ENCODE measurements at places on chromosomes 5 and 9.

GRCh38 chr9:76023715-76024195, 133.3 kb downstream of the PCSK5 start:
- DNase-seq, result no peak

- DNase-seq, result no peak
Measured at GRCh38 chr5:174493530-174493929, 230.9 kb upstream of the MSX2 start.

DNA sequence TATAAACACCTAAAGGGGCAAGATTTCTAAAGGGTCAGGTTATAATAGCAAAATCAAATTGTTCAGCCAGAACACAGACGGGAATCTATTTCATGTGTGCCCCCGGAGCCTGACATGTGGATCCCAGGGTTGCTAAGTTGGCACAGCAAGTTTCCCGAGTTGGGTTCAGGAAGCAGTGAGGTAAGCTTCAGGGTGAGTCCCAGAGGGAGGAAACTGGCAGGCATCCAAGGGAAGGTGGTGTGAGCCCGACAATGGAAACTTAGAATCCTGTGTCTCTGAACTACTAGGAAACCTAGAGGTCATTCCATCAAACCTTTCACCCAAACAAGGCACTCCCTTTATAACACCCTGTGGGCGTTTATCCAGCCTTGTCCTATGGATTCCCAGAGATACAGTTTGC, 98.4 kb downstream of the ADRB2 start:
- no peak for DNase-seq

GRCh38 chr9:105737205-105737604, 42.9 kb downstream of the TMEM38B start:
- no peak for DNase-seq

- no peak for DNase-seq
Measured at GRCh38 chr5:51712201-51712600, 329.0 kb downstream of the ISL1 start.

DNA sequence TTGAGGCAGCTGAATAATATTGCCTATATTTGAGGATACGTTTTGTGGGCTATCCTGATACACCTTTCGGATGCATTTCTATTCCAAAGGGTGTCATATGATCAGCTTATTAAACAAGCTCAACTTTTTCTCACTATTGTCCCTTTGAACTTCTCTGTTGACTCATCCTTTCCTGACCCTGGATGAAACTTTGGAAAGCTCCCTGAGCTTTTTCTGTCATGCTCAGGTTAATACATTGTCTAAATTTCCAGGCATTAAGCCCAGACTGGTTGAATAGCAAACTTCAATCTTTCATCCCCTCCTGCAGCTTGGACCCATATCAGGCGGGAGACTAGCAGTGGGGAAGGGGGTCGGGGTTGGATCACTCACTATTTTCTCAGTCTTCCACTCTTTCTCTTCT, 104.9 kb upstream of the PTPN3 start:
- no peak for DNase-seq

DNA sequence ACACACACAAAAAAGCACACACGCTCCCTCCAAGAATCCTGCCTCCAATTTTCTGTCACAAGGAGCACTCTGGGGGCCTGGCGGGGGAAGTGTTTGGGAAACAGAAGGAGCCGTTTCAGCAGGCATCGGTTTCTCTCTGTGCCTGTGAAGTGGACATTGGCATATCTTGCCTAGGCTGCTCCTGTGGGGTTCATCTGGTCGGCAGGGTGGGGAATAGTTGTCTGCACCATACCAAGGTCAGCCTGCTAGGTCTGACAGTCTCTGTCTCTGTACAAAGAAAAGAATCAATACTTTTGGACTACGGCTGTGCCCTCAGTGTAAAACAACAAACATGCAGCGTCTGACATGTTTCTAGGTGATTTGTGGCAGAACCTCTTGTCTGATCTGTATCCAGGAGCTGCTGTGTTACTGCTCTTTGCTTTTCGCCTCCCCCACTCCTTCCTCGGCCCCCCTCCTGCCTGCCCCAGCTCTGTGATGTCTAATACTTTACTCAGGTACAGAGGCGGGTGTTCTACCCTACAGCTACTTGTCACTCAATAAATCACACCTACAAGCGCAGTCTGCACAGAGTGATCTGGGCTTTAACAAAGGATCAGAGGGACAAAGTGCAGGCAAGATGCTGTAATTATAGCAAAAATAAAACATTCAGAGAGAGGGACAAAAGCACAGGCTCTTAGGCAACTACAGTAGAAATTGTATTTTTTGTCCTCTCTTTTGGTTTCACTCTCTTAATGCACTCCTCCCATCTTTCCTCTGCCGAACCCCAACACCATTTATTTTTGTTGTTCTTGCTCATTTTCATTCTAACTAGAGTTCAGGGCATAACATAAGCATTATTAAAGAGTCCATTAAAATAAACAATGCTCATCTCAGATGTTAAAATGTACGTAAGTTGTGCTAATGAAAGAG, 216.7 kb downstream of the BNC2 start:
- no peak for DNase-seq

DNA sequence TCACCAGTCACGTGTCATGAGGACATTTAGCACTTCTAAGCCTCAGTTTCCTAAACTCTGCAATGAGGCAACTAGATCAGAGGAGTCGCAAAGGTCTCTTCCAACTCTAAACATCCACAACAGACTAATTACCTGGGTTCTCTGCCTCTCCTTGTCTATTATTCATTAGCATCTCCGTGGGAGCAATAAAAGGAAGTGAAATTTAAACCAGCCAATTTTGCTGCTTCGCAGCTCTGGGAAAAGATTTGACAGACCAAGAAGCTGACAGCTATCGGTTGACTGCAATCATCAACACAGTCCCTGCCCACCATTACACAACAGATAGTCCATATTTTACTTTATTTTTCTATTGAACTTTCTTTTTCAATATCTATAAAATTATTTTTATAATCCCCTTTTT, 308.9 kb downstream of the NR2F1-AS1 start:
- DNase-seq, result no peak

DNA sequence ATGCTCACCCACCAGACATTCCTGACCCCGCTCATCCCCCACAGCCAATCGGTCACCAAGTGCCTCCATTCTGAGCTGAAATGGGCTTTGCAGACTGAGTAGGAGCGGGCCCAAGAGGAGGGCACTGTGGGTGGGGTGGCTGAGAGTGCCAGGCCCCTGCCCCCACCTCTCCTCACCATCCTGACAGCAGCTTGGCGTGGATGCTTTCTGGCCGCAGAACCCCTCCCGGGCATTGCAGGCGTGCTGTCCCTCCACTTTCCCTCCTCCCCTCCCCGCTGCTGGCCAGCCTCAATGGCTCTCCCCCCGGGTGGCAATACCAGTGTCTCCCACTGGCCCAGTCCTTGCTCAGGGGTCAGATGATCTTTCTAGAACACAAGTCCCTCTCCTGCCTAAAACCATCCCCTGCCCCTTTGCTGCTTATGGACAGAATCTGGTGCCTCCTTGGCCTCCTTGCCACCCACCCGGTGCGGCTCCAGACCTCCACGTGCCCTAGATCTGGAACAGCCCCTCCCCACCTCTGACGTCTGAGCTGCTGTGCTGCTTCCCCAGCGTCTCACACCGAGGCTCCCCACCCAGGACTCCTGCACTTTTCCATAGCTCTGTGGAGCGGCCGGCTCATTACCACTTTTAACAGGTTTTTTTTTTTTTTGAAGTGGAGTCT, 6.1 kb downstream of the FLT4 start:
- DNase-seq, result no peak

- DNase-seq, result no peak
Measured at GRCh38 chr5:11715461-11716196, 188.6 kb downstream of the CTNND2 start.

DNA sequence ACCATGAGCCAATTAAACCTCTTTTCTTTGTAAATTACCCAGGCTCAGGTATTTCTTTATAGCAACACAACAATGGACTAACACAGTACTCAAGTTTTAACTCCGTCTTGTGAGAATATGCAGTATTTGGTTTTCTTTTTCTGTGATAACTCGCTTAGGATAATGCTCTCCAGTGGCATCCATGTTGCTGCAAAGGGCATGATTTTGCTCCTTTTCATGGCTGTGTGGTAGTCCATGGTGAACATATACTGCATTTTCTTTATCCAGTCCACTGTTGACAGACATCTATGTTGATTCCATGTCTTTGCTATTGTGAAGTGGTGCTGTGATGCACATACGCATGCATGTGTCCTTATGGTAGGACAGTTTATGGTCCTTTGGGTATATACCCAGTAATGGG, 10.9 kb downstream of the VPS13A start:
- no peak for DNase-seq

DNA sequence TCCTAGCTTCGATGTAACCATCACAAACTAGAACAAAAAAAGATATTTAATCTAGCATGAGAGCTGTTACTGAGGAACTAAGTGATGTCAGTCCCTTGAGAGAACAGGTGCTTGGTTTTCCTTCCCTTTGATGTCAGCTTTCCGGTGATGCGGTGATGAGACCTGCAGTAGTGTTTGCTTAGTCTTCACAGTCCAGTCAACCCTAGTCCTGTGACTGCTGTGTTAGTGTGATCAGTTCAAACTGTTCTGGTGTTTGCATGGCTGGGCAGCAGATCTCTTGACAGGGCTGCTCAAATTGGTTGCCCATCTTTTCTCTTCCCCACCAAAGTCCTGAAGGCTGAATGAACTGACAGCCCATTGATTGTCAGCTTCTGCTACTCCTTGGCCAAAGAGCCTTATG, 608.6 kb upstream of the DAB2 start:
- DNase-seq, result peak; percentile 54

- no peak for DNase-seq
Measured at GRCh38 chr9:120440791-120441190, 139.2 kb downstream of the CDK5RAP2 start.

- DNase-seq, result no peak
Measured at GRCh38 chr5:149518620-149519019, 32.6 kb downstream of the CSNK1A1 start.

- DNase-seq, result no peak
Measured at GRCh38 chr5:120697147-120697546, 233.0 kb downstream of the PRR16 start.

DNA sequence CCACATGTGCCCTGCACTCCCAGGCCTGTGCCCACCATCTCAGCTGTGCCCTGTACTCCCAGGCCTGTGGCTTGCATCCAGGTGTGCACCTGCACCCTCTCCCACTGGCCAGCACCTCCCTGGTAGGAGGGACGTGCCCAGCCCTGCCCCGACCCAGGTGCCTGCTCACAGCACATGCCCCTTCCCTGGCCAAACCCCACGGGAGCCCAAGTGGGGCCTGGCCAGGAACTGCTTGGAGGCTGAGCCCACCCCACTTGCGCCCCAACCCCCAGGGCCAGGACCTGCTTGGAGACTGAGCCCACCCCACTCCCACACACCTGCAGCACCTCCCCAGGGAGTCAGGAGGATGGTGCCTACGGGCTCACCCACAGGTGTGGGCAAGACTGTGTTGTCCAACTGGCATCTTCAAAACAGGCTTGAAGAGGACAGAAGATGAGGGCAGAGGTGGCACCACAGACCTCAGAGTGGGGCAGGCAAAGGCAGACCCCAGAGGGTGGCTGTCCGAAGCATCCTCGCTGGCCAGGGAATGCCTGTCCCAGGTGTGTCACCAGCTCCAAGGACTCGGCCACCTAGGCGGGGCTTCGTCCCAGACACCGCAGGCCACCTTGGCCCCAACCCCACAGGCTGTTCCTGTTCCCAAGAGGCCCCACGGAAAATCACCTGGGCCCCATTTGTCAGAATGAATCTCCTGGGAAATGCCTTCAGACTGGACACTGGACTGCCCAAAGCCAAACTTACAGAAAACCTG, 10.8 kb downstream of the ZDHHC11B start:
- no peak for DNase-seq

DNA sequence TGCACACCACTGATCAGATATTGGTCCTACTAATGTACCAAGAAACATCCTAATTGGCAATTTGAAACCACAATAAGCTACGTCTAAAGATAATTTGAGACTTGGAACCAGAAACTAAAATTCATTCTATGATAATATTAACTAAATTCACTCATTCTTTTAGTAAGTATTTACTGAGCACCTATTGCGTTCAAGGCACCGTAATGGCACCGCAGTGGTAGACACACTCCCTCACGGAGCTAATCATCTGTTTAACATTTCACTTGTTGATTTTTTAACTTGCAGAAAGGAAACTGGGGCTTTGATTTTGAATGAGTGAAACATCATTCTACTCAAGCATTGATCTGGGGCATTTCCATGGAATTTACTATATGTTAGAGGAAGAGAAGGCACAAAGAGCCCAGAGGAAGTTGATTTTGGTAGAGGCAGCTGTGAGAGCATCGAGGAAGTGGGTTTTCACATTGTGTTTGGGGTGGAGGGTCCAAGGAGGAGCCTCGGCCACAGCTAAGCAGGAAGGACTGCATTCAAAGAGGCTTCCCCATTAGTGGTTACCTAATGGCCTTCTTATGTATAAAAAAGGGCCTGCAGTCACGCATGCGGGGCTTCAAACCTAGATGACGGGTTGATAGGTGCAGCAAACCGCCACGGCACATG, 7.1 kb downstream of the RAPGEF1 start:
- no peak for DNase-seq

DNA sequence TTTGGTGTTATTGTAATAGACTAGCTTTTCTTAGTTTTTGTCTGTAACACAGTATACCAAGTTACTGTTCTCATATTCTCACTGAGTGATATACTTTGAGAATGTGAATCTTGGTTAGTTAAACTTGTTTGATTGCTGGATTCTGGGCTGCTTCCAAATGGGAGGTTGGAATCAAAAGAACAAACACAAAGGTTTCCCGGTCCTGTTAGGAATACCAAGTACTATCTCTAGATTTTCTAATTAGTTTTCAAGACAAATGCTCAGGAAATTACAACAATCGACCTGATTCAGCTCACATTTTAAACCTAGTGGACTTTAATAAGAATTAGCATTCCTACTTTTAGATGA, 244.3 kb downstream of the CSNK1G3 start:
- DNase-seq, result no peak

DNA sequence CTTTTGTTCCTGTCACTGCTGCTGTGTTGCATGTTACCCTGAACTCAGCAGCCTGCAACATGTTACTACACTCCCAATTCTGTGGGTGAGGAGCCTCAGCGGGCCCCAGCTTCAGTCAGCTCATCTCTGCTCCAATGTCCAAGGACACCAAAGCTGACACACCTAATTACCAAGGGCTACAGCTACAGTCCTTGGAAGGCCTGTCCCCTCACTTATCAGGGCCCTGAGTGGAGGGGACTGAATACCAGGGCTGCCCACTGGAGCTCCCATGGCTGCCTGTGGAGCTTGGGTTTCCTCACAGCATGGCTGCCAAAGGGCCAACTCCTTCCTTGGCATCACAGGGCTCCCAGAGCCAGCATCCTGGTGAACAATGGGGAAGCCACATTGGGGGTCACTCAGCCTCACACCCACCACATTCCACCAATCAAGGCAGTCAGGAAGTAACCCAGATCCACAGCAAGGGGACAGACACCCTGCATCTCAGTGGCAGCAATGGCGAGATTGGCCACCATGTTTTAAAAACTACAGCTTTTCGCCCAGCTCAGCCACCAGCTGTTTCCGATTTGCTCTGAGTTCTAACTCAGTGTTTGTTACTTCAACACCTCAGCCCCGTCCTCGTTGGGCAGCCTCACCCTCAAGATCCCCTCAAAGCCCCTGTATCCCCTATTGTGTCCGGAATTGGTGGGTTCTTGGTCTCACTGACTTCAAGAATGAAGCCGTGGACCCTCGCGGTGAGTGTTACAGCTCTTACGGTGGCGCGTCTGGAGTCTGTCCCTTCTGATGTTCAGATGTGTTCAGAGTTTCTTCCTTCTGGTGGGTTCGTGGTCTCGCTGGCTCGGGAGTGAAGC, 18.9 kb downstream of the SEMA4D start:
- no peak for DNase-seq

Measured in memory B cell (primary cell).